ENCODE measurements at places on chromosomes 4 and X.

- DNase-seq, result no peak
Measured at GRCh38 chr4:169283114-169283509, 12.4 kb upstream of the SH3RF1 start.

GRCh38 chr4:120709991-120710390, 212.5 kb downstream of the PRDM5 start:
- DNase-seq, result no peak

DNA sequence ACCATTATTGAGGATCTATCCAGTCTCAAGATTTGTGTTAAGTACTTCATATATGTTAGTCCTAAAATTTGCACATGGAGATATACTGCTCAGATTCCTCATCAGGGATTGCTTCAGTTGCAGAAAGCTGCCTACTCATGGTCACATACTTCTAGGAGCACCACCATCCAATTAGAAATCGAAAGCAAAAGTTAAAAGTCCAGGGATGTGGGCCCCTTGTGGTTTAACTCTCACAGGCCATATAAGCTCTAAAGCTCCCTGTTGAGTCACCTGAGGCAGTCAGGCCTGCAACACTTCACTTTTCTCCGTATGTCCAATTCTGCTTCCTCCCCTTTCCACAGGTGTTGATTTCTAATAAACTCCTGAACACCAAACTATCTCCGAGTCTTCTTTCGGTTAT, 84.2 kb downstream of the CNOT6L start:
- DNase-seq, result no peak

- DNase-seq, result no peak
Measured at GRCh38 chr4:40888933-40889332, 139.2 kb downstream of the NSUN7 start.

- no peak for DNase-seq
Measured at GRCh38 chr4:101977076-101977475, 186.5 kb downstream of the BANK1 start.

- no peak for DNase-seq
Measured at GRCh38 chrX:78950009-78950835, 5.0 kb downstream of the P2RY10 start.

GRCh38 chrX:69618803-69619202, 2.9 kb downstream of the EDA start:
- DNase-seq, result no peak

GRCh38 chrX:15202454-15203177, 67.3 kb downstream of the ASB9 start:
- DNase-seq, result no peak

- no peak for DNase-seq
Measured at GRCh38 chr4:106906728-106907127, 129.4 kb downstream of the DKK2 start.

DNA sequence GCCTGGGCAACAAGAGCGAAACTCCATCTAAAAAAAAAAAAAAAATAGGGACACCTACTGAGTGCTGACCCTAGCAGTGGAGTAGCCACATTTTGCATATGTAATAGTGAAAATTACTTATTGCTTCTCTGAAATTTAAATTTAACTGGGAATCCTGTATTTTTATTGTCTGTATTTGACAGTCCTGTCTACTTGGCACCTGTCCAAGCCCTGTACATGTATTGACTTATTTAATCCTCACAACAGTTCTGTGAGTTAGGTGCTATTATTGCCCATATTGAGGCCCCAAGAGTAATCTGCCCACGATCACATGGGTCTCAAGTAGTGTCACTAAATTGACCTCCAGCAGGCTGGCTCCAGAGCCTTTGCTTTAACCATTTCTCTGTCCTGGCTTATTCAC, 81.6 kb downstream of the WDR19 start:
- DNase-seq, result no peak

GRCh38 chr4:26803211-26803861, 57.3 kb upstream of the STIM2 start:
- no peak for DNase-seq

GRCh38 chr4:176149680-176150355, 45.6 kb downstream of the SPATA4 start:
- no peak for DNase-seq

GRCh38 chrX:34881671-34882070, 60.9 kb upstream of the FAM47B start:
- DNase-seq, result no peak

- DNase-seq, result no peak
Measured at GRCh38 chrX:26778320-26778888, 562.4 kb downstream of the MAGEB5 start.

GRCh38 chr4:54277691-54278090, 48.6 kb downstream of the PDGFRA start:
- DNase-seq, result no peak

DNA sequence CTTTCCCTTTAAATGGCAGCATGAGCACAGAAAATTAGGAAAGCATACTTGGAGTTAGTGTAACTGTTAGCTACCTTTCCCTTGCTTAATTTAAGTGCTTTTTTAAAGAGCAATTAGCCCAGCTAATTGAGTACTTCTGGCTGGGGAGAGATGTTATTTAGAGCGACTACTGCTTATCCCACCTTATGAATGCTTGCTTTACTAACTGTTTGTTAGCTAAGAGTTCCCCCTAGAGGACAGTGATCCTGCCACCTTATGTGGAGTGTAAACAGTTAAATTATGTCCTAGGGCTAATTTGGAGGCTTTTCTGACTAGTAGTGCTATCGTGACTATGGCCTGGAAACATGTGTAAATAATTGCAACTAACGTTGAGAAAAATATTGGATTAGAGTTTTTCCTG, 909.4 kb downstream of the FSTL5 start:
- DNase-seq, result no peak

- no peak for DNase-seq
Measured at GRCh38 chrX:115650449-115650848, 89.5 kb downstream of the PLS3 start.

DNA sequence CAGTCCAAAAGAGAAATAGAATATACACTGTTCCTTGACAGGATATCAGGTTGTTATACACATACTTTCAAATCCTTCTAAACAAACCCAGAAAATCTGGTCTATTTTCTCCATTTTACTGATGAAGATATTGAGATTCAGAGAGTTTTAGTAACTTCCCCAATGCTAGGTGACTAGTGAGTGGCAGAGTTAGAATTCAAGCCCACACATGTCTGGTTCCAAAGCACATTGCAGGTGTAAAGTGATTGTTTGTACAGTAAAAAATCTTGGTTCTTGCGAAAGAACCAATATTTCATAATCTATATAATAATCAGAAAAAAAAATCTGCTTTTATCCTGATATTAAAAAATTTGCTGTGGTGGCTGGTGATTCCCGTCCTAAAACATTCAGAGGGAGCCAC, 39.5 kb upstream of the EMCN start:
- DNase-seq, result no peak

DNA sequence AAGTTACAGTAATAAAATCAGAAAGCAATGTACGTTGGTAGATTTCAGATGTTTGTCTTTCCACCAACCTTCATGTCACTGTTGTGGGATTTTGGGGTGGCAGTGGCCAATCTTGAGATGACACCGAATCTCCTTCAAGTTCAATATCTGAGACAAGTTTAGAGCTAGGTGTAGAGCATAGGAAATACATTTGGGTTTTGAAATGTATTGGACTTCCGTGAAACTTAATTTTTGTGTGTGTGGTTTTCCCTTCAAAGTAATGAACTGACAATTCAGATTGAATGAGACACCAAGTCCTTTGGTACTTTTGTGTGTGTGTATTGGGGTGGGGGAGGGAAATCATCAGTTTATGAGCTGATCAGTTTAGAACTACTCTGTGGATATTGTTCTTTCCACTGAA, 1.8 kb downstream of the WDR44 start:
- no peak for DNase-seq

- no peak for DNase-seq
Measured at GRCh38 chrX:153921511-153922446, 4.3 kb downstream of the ARHGAP4 start.

- DNase-seq, result no peak
Measured at GRCh38 chrX:115023139-115023538, 5.7 kb upstream of the IL13RA2 start.

DNA sequence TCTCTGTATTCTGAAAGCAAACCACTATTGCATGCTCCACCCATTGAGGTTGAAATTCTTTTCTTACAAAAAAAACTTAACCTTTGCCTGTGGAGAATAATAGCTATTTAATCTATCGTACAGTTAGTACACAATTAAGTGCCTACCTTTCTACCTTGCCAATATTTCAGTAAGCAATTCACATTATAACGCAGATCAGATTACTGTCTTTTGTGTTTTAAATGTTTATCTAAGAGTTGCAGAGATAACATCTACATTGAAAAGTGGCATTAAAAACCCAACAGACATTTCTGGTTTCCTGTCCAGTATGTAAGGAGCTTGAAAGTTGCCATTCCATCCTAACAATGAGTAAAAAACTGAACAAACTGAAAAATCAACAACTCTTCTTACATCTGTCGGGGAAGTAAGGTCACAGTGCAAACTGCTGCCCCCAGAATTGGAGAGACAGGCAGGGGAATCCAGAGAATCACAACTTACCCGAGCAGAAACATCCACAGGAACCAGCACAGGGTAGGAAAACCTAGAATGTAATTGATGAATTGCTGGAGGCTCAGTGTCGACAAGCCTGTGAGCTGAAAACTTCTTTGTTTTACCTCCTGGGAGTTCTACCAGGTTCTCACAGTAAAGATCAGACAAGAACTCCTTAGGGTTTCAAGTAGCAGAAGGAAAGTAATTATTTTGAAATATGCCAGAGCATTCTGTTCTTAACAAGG, 27.3 kb upstream of the ACSL4 start:
- no peak for DNase-seq

DNA sequence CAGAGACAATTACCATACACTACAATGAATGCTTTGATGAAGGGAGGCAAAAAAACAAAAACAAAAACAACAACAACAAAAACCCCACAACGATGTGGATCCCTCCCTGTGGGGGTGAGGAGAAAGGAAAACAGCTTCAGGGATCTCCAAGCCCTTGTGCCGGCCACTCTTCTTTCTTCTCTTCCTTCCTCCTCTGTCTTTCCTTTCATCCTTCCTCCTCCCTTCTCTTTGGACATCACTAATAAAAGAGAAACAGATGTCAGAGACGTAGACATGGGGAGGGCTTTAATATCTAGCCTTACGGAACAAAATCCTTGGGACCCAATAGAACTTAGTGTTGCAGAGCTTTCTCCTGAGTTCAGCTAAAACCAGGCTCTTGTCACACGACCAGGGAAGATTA, 18.8 kb upstream of the STX18 start:
- no peak for DNase-seq

DNA sequence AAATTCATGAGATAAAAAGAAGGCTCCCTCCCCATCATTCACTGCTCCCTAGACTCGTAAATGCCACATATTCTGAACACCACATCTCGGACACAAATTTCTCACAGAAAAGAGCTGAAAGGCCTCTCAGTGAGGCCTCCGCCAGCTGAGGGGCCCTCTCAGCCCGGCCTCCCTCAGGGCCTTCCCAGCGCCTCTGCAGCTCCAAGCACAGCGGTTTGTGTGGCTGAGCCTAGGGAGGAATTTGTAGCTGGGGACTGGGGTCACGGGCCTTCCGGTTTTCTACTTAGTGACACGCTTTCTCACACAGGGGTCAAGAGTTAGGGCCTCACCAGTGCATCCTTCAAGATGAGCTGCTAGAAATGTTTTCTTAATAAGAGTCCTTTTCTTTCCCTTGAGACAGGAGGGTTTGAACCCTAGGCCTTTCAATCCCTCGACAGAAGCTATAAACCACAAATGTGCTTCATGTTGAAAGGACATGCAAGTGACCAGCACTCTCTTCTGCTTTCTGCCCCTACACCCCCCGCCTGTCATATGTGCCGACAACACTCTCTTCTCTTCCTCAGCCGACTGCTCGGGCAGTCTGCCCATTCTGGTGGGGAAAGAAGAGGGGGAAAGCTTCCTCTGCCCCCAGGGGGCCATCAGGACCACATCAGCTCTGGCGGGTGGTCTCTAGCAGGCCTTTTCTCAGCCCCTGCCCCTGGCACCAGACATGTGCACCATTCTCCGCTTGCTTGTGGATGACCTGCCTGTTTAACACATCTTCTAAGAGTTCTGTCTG, 104.9 kb downstream of the CHIC2 start:
- no peak for DNase-seq

- no peak for DNase-seq
Measured at GRCh38 chrX:19800821-19801374, 86.5 kb downstream of the SH3KBP1 start.

DNA sequence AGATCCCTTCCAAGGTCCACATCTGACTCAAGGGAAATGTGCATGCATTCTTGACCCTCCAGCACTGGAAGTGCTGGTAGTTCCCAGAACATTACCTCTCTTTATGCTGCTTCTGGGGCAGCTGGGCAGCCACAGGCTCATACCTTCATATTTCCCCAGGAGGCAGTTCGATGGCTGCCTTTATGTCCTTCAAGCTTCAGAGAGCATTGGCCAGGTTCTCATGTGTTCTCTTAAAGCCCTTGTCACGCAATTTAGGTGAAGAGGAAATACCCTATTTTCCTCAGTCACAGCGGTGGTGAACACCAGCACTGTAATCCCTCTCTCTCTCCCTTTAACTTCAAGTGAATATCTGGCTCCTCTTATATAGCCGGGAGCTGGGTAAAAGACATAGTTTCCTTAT, 134.3 kb downstream of the MID1IP1 start:
- no peak for DNase-seq

DNA sequence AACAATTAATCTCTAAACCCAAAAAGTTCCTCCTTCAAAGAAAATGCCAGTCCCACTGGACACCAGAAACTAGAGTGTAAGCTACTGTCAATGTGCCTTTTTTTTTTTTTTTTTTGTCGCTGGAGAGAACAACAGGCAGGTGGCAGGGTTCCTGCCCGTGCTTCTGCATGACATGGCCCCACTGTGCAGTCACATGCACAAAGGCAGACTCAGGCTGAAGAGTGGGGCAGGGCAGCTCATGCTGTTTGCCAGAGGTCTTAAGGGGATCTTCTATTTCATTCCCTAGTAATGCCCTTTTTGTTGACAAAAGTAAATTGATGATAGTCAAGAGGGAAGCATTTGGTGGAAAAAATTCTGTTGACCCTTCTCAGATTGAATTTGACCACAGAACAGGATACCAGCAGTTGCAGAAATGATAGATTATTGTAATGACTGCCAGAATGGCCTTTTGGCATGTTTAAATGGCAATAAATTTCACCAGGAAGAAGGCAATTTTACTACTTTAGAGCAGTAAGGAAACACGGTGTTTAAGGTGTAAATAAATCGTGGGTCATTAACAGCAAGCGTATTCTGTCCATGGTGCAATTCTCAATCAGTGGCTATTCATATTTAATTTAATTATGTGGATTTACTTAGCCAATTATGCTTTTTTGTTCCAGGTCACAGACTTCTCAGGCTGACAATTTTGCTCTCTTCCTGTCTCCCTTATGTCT, 80.9 kb downstream of the NKX6-1 start:
- DNase-seq, result no peak

GRCh38 chr4:1855333-1856070, 454 bp downstream of the LETM1 start:
- DNase-seq, result no peak
